ENCODE measurements at places on chromosomes 6 and 20.

- no peak for DNase-seq
These were observed 97.5 kb upstream of the RPS6KA2 start for GRCh38 chr6:166724576-166724975.

DNA sequence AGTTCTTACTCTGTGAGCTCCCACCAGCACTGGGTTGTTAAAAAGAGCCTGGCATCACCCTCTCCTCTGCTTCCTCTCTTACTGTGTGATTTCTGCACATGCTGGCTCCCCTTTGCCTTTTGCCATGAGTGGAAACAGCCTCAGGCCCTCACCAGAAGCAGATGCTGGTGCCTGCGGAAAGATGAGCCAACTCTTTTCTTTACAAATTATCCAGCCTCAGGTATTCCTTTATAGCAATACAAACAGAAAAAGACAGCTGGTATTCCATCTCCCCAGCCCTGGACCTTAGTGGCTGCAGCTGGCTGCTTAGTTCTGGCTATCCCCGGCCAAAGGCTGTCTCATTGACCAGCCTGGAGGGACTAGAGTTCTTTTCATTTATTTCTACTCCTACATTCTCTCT, 129.1 kb downstream of the IMPG1 start:
- DNase-seq: no peak

- DNase-seq: peak; percentile 89
These were observed 73.4 kb downstream of the PRDM1 start for GRCh38 chr6:106159531-106159940.

DNA sequence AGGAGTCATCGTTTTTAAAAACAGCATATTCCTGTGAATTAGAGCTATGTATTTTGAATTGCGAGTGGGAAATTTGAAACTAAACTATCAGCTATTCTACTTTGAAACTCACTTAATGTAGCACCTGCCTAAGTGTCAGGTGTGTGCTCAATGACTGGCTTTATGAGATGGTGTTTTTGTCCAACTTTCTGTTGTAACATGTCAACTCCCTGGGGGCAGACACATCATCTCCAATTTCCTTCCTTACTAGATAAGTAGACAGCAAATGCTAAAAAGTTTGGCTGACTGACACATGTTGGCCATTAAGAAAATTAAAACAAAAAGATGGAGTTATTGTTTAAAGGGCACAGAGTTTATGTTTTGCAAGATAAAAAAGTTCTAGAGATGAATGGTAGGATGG, 226.9 kb downstream of the TFAP2B start:
- no peak for DNase-seq

DNA sequence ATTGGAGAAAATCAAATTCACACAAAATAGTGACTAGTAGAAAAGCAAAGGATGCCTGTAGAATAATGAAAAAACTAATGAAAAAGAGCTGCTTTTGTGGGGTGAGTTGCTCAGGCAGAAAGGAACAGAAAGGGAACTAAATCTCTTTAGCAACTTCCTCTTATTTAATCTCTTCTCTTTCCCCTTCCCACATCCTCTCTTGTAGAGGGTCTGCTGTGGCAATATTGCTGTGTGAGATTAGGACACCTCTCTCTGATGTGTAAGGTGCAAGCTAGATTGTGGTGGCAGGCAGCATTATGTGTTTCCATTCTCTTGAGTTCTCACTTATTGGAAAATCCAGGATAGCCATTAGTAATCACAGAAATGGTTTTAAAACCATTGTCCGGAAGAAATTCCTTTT, 49.7 kb downstream of the SYNE1 start:
- DNase-seq: no peak

DNA sequence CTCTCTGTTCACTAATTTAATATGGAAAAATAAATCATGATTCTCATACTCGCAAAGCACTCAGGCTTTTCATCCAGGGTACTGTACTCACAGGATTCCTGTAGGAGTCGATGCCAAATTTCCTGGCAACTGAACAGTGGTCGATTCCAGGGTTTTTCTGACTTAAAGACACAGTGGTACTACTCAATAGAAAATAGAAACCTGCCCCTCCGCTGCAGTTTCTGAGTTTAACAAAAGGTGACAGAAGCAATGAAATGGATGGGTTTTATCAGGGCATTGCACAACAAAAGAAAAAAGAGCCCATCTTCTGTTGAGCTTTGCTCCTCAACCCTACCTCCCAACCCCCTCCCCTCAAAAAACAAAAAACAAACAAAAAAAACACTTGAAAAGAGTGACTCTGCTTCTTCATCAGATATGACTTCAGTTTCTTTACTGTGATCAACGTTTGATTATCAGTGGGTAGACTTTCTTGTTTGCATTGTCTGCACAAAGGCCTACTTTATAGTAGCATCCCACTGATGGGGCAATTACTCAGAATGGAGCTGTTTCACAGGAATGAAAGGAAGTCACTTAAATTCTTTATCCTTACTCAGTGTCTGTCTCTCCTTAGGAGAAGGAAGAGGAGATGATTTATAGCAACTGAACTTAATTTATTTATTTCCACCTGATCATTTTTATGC, 96.2 kb upstream of the FOXO3 start:
- no peak for DNase-seq

- DNase-seq: no peak
These were observed 6.0 kb downstream of the CLPSL1 start for GRCh38 chr6:35786810-35787209.

GRCh38 chr20:20888266-20888656, 175.8 kb upstream of the RALGAPA2 start:
- DNase-seq: no peak
